Iris pigment epithelial cell (primary cell): ENCODE measurements at places on chromosomes 6 and 20.
A peak's percentile ranks its signal among the peaks of the same experiment; 100 is the strongest.

DNA sequence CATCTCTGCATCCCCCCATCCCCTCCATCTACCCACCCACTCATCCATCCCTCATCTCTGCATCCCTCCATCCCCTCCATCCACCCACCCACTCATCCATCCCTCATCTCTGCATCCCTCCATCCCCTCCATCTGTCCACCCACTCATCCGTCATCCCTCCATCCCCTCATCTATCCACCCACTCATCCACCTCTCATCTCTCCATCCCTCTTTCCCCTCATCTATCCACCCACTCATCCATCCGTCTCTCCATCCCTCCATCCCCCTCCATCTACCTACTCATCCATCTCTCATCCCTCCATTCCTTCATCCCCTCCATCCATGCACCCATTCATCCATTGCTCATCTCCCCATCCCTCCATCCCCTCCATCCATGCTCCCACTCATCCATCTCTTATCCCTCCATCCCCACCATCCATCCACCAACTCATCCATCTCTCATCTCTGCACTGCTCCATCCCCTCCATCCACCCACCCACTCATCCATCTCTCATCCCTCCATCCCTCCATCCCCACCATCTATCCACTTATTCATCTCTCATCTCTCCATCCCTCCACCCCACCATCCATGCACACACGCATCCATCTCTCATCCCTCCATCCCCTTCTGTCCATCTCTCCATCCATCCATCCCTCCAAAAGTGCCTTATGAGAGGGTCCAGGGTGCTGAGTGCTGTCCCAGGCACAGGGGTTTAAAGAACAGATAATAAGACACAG is 51.4 kb downstream of the WDR27 start:
- no peak for DNase-seq

DNA sequence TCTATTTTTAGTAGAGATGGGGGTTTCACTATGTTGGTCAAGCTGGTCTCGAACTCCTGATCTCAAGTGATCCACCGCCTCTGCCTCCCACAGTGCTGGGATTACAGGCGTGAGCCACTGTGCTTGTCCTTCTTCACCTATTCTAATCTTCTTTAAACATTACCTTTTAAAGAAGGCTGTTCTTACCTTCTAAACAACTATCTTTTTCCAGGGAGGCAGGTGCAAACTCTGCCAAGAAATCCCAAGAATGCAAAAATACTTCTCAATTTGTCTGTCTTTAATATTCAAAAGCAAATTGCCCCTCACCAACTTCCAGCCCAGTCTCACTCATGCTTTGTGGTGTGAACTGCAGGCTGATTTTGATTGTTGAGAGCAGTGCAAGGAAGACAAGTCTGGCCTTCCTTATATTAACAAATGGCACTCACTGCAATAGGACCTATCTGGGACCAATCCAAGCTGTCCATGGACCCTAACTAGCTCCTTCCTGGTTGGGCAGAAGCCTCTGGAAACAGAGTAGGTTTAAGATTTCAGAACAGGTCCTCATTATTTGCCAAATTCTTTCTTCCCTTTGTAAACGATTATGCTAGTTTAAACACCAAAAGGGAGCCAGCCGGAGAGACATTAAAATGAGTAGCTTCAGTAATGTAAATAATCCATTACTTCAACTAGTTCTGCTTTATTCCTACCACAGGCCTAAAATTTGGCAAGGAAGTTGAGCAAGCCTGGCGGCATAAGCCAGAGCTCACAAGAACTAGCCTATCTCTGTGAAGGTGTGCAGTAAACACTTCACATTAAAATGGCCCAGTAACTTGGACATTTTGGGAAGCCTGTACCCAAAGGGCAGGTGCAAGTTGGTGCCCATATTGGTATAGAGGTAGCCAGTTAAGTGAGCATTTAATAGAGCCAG is 1.6 kb downstream of the SCAND1 start:
- peak; percentile 50 for DNase-seq

GRCh38 chr6:107083047-107083768 is 32.1 kb downstream of the BEND3 start:
- no peak for DNase-seq

DNA sequence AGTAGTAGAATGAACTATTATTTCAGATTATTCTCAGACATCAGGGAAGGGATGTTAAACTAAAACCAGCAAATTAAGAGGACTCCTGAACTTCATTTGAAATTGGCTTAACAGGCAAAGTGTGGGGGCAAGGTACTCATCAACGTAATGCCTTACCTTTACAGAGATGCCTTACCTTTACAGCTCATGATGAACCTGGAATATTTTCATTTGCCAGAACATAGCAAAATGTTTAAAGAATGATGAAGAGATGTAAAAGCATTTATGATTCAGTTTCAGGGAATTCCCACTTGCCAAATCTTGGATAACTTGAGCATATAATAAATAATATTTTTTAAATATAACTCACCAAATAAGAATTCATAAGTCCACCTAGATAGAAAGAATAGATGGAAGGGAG is 207.5 kb downstream of the TINAG start:
- DNase-seq: peak; percentile 10

DNA sequence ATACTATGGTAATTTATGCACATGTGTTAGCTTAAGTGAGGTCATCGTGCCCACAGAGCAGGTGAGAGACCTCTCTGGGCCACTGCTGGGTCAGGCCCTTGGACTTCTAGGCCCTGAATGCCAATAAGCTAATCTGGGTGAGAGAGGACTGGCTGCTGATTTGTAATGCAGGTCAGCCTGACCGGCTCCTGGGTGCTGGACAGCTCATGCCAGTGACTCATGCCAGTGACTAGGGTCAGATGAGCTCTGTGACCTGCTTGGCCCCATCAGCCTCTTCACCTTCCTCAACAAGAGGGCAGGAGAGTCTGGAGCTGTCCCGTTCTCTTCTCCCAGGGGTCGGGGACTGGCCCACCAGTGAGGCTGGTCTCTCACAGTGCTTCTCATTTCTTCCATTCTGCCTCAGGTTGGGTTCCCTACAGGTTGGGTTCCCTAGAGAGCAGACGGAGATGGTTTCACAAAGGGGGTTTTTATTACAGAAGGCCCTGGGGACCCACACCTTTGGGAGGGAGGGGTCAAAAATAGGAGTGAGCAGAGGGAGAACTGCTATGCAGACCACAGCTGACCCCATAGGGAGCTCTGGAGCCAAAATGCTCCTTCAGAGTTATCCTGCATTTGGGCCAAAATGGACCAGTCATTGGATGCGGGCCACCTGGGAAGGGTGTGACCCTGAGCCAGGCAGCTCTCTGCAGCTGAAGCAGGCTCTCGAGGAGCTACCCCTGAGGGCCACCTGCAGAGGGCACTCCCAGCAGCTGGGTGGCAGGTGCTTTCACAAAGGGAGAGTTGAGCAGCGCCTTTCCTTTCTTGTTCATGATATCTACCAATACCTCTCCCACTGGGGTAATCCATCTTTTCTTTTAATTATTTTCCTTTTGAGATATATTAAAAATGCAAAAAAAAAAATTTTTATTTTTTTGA is 2.2 kb upstream of the OXT start:
- DNase-seq: peak; percentile 35

DNA sequence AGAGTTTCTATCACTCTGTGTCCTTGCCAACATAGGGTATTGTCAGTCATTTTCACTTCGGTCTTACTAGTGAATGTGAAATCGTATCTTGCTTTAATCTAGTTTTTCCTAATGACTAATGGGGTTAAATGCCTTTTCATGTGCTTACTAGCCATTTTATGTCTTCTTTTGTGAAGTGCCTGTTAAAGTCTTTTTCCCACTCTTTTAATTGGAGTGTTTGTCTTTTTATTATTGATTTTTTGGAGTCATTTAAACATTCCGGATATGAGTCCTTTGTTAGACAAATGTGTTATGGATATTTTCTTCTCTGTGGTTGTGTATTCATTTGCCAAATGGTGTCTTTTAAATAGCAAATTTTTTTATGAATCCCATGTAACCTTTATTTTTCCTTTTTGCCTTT is 194.6 kb downstream of the CDH26 start:
- no peak for DNase-seq

DNA sequence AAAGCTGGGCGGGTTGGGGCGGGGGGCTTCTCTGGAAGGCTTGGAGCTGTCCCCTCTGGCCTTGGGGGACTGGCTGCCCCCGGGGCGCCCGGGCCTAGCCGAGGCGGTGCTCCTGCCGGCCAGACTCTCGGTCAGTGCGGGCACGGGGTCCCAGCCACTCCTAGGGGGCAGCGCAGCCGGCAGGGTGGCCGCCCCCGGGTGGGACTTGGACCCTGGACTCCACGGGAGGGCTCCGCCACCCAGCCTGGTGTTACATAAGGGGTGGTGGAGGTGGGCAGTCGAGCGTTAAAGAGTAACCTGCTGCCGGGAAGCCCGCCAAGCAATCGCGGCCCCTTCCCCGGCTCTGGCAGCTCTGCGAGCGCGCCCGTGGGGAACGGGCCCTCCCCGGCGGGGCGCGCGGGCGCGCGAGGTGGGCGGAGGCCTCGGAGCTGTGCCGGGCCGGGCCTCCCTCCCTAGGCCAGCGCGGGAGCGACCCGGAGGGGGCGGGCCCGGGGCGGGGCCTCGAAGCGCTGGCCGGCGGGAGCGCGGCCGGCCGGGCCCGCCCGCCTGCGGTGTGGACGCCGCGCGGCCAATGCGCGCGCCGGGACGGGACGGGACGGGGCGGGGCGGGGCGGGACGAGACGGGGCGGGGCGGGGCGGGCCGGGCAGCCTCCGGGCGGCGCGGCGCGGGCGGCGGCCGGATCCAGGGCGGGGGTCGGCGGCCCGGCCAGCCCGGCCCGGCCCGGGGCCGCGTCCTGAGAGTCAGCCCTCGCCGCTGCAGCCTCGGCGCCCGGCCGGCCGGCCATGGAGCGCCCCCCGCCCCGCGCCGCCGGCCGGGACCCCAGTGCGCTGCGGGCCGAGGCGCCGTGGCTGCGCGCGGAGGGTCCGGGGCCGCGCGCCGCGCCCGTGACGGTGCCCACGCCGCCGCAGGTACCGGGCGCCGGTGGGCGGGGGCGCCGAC is at the start of gene SLC2A4RG:
SLC2A4RG (plus strand) TSS at position 647 of the 940 bp plus-strand sequence; CDS start at position 784, 137 bp downstream.
- peak; percentile 66 for DNase-seq

DNA sequence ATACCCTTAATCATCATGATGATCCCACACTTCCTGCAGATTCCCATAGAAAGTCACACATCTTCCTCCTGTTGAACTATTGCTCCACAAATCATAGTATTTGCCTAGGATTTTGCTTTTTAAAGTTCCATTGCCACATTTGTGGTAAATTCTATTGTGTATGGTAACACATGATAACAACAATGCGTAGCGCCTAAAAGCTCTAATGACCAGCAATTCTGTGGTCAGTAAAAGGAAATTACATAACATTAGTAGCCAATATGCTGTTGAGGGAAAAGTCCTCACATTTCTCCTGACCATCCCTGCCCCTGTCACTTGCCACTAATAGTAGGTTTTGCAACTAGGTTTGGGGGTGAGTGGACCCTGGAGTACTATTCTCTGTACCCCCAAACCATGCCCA is 31.8 kb upstream of the PDE7B start:
- DNase-seq: peak; percentile 40

GRCh38 chr6:18741741-18742140 is 354.6 kb downstream of the RNF144B start:
- peak; percentile 4 for DNase-seq

DNA sequence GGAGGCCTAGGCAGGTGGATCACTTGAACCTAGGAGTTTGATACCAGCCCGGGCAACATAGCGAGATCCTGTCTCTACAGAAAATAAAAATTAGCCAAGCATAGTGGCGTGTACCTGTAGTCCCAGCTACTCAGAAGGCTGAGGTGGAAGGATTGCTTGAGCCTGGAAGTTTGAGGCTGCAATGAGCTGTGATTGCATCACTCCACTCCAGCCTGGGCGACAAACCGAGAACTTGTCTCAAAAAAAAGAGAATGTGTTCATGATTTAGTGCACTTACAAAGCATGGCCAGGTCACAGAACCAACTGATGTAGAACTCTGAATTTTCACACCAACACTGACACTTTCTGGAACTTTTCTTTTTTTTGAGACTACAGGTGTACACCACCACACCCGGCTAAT is 182.7 kb downstream of the ZFP64 start:
- DNase-seq: no peak

GRCh38 chr20:7499201-7499600 is 441.1 kb downstream of the HAO1 start:
- no peak for DNase-seq

DNA sequence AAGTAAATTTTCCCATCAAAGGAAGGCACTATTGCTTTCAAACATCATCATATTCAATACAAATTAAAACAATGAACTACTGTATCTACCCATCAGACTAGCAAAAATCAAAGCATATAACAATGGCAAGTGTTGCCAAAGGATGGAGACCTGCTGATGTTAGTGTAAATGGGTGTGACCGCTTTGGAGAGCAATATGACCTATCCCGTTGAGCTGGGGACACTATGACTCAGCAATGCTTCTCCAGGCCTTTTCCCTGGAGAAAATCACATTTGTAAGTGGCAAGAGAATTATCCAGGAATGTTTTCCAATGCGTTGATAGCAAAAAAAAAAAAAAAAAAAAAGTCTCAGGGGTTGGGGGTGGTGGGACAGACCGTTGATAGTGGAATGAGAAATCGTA is 46.1 kb downstream of the PHACTR3 start:
- DNase-seq: no peak

DNA sequence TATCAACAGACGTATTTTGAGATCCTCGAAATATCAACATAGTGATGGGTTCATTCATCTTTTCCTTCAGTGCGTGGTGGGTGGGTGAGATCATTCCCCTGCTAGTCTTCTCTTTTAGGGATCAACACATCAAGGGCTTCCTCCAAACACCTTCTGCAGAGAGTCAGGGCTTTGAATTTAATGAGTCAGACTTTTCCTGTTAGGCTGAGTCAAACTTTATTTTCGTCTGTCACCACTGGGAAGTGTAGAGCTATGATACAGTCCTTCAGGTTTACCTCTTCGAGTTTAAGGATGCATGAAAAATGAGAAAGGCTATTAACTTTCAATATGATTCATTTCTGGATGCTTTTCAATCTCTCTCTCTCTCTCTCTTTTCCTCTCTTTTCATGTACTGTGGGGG is 189.1 kb downstream of the BMP2 start:
- peak; percentile 82 for DNase-seq

- no peak for DNase-seq
Observed at GRCh38 chr6:166599205-166599604, 12.7 kb upstream of the RAMACL start.

DNA sequence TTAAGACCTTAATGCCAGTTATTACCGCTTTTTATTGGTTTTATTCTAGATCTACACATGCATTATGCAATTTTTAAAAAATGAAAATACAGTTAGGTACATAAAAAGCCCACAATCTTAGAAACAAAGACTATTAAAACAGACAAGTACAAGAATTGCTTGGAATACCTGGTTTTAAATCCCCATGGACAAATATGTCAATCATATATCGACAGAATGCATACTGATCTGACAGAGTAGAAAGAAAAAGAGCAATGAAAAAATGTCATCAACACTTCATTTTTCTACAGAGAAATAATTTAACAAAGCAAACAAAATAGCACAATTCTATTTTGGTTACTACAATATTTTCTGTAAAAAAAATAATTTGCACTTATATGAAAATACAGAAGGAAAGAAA is 139.7 kb downstream of the TRDN start:
- DNase-seq: no peak
